ENCODE measurements at places on chromosomes 16 and 17.
A peak's percentile ranks its signal among the peaks of the same experiment; 100 is the strongest.

DNA sequence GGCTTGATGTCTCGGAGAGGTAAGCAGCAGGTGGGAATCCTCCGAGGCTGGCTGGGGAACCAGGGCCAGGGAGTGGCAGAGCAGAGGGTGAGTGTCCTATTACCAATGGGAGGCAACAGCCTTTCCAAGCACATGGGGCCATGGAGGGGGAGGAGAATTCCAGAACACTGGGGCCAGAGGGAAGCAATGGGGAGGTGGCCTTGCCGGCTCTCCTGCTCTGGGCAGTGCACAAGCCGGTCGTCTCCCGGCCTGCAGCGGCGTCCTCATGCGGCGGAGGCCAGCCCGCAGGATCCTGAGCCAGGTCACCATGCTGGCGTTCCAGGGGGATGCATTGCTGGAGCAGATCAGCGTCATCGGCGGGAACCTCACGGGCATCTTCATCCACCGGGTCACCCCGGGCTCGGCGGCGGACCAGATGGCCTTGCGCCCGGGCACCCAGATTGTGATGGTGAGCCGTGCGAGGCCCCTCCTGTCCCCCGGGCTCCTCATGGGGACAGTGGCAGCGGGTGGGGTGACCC, 21.9 kb downstream of the SGSH start:
- no peak for DNase-seq

DNA sequence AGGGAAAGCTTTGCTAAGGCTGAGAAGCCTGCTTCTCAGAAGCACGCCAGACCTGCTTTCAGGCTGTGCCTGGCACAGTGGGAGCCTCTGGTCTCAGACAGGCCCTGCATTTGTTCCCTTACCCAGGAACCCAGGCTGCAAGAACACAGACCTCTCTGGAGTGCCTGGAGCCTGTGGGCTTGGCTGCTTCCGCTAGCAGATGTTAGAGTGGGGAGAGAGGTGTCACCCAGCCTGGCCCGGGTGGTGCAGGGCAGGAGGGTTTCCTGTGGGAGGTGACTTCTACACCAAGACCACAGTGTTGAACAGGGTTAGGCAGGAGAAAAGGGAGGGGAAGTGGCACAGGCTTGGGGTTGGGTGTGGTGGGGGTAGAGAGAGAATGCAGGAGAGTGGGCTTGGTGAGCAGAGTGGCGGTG, 35.8 kb upstream of the ADGRG1 start:
- peak; percentile 80 for DNase-seq

DNA sequence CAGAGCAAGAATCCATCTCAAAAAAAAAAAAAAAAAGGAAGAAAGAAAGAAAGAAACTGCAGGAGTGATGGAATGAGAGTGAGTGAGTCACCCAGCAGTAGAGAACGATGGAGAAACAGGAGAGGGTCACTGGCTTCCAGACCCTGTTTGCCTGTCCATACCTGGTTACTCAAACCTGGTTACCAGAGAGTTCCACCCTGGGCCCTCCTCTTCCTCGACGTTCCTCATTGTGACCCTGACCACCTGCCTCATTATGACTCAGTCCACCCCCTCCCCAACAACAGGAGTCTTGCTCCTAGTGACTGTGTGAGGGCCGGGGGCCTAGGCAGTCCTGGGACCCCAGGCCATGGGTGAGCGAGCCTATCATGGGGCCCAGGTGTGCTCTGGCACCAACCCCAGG, at the start of gene SPEM3:
Gene SPEM3, plus strand, starts transcription at position 301 of the 400 bp plus-strand sequence. Its CDS starts 46 bp downstream, at position 347.
- DNase-seq, result no peak

DNA sequence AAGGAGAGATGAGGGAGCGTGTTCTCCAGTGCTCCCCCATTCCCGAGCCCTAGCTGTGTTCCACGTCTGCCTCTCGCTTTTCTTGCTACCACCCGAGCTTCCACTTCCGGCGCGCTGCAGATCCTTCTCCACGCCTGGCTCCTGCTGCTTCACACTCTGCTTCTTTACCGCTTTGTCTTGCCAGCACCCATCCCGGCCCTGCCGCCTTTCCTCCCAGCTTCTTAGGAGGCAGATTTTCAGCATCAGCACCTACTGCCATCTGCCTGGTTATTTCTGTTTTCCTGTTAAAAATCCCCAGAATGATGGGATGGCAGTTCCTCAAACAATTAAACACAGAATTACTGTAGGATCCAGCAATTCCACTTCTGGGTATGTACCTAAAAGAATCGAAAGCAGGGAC, 64.7 kb downstream of the ELAC2 start:
- DNase-seq, result no peak

DNA sequence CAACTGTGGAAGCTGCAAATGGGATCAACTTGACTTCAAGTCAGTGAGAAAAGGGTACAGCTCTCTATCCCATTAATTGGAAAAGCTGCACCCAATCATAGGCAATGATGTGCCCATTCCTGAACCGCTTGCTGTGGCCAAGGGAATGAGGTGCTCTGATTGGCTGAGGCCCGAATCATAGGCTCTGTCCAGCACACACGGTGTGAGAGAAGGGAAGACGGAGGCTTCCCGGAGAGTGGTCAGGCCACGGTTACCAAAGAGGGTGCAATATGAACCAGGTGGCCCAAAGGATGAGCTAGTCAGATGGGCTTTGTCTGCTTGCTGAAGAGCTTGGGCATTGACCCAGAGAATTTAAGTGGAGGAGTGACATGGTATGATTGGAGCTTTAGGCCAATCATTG, 353.3 kb downstream of the CPPED1 start:
- no peak for DNase-seq

DNA sequence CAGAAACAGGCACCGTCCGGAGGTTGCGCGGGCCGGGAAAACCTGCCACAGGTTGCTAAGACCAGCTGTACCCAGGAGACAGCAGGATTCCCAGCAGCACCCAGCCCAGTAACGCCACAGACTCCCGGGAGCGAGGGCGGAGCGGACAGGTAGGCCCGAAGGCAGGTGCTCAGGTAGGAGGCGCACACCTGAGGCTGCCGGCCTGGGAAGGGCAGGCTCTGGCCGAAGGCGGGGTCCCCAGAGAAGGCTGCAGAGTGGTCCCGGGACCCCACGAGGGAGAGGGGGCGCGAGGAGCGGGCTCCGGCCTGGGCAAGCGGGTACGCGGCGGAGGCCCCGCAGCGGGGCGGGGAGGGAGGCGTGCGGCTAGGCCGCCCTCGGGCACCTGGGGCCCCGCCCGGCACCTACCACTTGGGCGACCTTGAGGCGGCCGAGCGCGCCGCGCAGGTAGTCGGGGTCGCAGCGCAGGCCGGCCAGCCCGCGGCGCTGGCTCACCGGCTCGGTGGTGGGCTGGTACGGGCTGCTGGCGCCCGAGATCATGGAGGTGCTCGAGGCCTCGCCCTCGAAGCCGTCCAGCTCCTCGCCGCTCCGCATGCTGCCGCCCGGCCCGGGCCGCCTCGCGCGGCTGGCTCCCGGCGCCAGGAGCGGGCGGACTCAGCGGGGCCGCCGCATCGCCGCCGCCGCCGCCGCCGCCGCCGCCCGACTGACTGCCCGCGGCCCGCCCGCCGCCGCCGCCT, 441 bp downstream of the CMTM4 start:
- DNase-seq, result peak; percentile 40

GRCh38 chr17:64028874-64029464, 8.5 kb upstream of the ICAM2 start:
- DNase-seq, result peak; percentile 47

DNA sequence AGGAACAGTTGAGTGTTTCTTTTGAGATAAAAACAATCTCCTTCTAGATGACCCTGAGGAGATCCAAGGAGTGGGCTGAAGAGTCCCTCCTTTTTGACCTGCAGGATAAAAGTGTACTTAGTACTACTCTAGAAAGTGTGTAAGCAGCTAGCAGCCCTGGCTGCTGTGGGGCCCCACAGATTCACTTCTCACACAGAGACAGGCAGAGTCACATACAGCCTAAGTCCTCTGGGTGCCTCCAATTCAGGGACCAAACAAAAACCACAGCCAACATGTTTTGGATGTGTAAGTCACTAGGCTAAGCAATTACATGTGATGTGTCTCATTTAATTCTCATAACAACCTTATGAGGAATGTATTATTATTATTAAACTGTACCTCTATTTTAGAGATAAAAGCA, 97.1 kb downstream of the TMEM100 start:
- no peak for DNase-seq

GRCh38 chr17:57355090-57355859, 99.0 kb downstream of the MSI2 start:
- no peak for DNase-seq

DNA sequence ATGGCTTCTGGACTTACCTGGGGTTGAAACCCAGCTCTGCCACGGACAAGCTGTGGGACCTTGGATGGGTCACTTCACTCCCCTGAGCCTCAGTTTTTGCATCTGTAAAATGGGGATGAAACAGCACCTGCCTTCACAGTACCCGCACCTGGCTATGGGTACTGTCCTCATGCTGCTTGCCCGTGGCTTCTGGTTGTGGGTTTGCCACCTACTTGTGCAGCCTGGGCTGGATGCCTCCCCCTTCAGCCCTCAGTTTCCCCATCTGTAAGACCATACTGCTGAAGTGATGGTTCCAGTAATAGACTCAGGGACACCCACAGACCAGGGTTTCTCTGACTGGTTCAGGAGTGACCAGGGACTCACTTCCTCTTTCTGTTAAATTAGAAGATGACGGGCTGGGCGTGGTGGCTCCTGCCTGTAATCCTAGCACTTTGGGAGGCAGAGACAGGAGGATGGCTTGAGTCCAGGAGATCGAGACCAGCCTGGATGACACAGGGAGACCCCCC, 9.4 kb downstream of the GLIS2 start:
- DNase-seq, result no peak

- DNase-seq, result no peak
Measured at GRCh38 chr17:58693751-58694150, 1.3 kb downstream of the RAD51C start.

DNA sequence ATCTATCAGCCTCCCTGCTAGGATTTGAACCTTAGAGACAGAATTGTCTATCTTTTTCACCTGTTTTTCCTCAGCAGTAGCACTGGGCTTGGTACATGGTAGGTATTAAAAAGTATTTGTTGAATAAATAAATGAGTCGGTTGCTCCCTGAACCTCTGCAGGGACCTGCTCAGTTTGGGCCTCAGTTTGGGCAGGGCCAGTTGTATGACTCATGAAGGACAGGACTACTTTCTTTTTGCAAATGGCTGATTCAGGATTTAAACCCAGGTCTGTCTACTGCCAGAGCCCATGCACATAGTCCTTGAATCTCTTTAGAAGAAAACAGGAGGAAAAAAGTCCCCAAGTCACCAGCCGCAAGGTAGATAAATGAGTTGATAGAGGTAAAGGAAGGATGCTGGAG, 3.1 kb downstream of the MMP2 start:
- DNase-seq, result no peak

DNA sequence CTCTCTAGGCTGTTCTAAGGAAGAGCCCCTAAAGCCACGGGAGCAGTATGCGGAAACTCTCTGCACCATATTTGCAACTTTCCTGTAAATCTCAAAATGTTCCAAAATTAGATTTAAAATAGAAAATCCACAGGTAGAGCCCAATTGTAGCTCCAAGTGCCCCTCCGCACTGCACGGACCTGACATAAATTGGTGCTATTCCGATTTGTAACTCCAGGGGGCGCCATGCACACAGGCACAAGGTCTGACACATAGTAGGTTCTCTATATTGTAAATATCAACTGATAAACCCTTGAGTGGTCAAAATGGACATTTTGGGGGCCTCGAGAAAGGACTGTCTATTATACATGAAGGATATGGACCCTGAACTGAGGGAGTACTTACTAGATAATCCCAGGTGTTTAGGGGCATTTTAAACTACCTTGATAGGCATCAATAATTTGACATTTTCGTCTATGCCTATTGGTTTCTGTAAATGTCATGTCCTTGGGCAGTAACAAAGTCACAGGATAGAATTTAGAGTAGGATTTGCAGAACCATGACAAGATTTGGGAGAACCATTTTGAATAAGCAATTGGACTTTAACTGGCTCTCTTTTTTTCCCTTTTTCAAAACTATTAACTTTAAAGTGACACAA, 36.6 kb upstream of the TMEM132E start:
- DNase-seq, result peak; percentile 35

- no peak for DNase-seq
Measured at GRCh38 chr17:16361874-16362273, 8.6 kb upstream of the CENPV start.

DNA sequence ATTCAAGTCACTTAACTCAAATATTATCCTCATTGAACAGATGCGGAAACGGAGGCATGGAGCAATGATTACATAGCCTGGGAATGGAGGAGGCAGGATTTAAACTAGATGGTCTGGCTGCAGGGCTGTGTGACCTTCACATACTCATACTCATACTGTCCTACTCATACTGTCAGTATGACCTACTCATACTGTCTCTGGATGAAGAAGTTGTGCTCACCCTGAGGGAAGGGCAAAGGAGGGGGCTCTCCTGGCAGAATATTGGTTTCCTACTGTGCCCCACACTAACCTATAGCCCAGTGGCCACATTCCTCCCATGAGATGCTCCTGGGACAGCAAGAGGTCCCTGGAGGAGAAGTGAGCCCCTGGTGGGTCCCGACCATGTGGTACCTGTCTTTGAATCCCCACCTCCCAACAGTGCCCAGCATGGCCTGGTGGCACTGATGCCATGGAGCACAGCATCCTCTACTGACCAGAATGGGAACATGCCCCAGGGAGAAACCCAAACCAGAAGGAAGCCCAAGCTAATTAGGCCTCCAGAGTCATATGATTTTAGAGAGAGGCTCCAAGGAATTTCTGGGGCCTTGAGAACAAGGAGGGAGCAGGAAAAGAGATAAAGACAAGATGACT, 197.3 kb upstream of the SDK2 start:
- DNase-seq, result no peak

GRCh38 chr17:42438600-42439567, 15.8 kb upstream of the CAVIN1 start:
- DNase-seq, result peak; percentile 49

- no peak for DNase-seq
Measured at GRCh38 chr16:2493605-2494004, 18.7 kb downstream of the TBC1D24 start.

- no peak for DNase-seq
Measured at GRCh38 chr16:17277981-17278381, 192.8 kb downstream of the XYLT1 start.

GRCh38 chr16:965036-965395, 5.8 kb downstream of the LMF1 start:
- no peak for DNase-seq

DNA sequence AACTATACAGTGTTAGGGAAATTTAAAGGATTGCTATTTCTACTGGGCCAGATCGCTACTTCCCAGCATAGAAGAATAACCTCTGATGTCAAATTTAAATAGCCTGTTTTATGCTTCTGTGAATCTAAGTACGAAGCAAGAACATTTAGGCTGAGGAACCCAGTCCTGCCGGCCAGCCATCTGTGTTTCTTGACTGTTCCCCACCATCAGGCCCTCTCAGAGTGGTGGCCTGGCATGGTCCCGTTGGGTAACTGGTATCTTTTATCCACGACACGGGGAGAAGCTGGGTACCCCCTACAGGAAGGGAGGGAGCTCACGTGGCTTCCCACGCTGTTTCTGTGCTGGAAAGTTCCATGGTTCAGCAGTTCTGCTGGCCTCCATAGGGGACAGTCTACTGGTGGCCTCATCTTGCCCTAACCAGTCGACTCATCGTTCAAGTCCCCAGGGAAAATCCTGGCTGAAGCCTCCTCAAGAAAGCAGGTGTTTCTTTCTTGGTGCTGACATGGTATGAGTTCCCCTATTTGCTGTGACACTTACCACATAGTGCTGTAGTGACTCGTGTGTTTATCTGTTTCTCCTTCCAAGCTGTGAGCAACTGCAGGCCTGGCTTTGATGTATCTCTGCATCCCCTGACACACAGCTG, 201.7 kb upstream of the NLRP1 start:
- no peak for DNase-seq

- DNase-seq, result no peak
Measured at GRCh38 chr17:56536766-56537165, 56.7 kb upstream of the NOG start.
